Thoracic aorta (tissue), 2 donors: ENCODE measurements at places on chromosomes 6 and 20.

DNA sequence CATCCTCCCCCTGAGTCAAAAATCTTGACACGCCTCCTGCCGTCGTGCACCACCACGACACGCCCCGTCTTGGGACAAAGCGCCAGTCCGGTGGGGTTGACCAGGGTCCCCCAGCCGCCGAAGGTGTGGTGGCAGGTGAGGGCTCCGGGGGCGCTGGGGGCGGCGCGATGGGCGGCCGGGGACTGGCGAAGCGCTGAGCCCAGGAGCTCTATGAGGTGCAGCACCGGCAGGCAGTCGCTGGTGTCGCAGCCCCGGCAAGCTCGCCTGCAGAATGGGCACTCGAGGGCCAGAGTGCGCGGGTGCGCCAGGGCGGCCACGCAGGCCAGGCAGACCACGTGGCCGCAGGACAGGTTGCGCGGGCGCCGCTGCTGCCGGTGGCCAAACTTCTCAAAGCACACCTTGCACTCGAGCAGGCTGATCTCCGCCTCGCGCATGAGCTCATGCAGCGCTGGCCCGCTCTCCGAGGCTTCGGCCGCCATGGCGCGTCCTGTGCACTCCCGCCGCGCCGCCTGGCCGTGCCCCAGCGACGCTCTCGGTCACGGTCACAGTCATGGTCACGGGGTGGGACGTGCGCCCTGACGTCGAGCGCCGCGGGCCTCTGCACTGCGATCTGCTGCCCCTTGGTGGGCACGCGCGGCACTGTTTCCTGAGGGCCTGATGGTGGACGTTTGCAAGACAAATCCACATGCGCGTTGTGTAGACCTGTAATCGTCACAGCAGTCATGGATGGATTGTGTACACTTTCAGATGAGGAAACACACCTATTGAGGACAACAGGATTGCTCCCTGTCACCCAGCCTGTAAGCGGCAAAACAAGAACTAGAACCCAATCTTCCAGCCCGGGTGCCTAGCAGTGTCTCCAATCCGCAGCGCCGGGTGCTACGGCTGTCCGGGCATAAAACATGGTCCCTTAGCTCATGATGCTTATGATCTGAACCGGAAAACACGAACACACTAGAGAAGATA, at the start of gene NHLRC1:
Gene NHLRC1, minus strand, starts transcription at position 550 of the 966 bp plus-strand sequence. Its CDS starts 71 bp downstream, at position 479.
- DNase-seq: peak; percentile 82

- DNase-seq: no peak
Observed at GRCh38 chr20:51811042-51811355, 8.7 kb upstream of the SALL4 start.

DNA sequence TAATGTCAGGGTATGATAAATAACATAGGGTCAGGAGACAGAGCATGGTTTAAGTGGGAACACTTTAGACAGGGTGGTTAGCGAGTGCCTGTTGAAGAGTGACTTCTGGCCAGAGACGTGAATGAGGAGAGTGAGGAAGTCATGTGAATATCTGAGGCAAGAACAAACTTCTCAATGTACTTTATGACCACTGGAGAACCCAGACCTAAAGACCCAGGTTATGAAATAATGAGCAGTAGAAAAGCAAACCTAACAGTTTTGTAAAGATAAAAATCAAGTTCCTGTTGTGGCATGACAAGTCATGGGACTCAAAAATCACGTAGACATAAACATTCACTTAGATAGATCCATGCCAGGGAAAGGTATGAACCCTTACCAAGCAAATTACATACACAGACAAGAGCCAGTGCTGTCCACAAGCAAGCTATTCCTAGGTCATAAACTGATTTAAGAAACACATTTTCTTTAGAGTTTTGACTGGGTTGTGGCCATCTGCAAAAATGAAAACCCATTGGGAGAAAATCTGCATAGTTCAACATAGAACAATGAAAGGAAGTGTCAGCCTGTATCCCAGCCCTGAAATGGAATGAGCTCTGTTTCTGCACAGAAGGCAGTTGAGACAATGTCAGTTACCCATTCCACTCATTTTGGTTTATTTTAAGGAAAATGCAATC, 2.2 kb upstream of the MYCT1 start:
- no peak for DNase-seq

GRCh38 chr6:64037427-64037826, 401.8 kb downstream of the PHF3 start:
- DNase-seq: no peak
